Hematopoietic multipotent progenitor cell treated with erythropoietin and hydrocortisone succinate and interleukin-3 and kit ligand, for 8 days (in vitro differentiated cells): ENCODE measurements at places on chromosomes 3 and 15.
A peak's percentile ranks its signal among the peaks of the same experiment; 100 is the strongest.

GRCh38 chr15:45027220-45027619 is 4.2 kb downstream of the SORD start:
- DNase-seq = no peak

- DNase-seq = no peak
These were observed 310.4 kb upstream of the NR2F2 start for GRCh38 chr15:96020133-96020532.

DNA sequence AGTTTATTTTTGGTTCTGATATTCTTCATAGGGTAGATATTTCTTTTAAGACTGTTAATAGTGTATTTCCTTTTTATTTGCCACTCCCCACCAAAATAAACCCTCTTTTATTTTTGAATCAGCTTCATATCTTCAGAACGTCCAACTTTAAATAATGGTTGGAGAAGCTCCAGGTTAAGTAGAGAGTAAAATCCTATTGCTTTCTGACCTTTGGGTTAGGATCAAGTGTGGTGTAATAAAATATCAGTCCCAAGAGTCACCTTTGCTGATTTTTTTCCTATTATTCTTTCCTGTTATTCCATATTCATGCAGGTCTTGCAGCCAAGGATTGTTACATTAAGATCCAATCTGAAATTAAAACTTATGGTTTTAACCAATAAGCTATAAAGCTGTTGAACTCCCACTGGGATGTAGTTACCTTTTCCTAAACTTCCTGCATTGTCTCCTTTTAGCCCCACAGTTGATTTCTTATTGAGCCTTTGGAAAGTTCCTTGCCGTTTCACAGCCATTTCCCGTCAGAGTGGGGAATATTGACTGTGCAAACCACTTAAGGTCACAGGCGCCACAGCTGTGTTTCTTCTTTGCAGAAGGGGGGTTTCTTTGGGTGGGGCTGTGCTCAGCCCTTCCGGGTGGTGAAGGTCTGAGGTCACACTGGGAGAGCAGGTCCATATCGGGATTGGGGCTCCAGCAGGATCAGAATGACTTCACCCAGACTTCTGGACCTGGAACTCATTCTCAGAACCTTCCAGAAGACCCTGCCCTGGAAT is 287.3 kb upstream of the CTDSPL start:
- DNase-seq = no peak

DNA sequence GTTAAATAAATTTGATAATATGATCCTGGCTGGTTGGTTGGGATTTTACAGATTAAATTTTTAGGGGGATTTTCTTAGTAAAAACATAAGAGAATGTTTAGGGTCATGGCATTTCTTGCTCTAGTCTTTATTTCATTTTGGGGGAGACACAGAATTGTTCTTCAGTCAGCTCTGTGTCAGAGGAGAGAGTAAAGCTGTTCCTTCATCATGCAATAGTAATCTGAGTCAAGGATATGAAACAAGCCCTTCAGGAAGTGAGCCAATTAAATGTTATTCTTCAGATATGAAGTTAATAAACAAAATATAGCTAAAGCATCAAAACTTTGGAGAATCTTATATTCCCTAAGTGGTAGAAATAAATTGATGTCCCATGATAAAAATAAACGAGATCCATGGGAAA is 22.9 kb upstream of the SLC4A7 start:
- DNase-seq = no peak

DNA sequence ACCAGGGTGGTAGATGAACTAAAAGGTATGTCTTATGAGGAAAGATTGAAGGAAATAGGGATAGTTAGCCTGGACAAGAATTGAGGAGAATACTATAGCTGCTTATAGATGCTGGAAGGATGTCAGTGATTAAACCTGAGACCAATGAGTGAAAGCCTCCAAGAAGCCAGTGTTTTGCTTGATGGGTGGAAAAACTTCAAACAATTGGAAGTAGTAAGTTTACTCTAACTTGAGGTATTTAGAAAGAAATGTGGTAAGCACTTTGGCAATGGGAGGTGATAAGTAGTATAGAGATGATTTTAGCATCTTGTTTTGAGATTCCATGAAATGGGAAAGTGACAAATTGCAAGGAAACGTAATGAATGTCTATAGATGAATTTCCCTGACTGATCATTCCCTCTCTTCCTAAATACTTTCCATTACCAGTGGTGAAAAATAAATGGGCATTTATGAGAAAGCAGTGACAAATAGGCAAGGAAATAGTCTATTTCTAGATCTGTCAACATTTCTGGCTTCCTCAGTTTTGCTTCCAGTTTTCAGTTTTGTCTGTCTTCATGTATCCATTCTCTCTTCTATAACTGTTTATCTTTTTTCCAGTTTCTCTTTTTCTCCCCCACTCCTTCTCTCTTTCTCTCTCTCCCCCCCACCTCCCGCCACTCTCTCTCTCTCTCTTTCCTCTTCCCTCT is 19.2 kb downstream of the SLC15A2 start:
- DNase-seq = no peak

GRCh38 chr3:49377483-49377882 is 19.3 kb upstream of the GPX1 start:
- no peak for DNase-seq

GRCh38 chr15:99347574-99347973 is 96.3 kb downstream of the LRRC28 start:
- no peak for DNase-seq

DNA sequence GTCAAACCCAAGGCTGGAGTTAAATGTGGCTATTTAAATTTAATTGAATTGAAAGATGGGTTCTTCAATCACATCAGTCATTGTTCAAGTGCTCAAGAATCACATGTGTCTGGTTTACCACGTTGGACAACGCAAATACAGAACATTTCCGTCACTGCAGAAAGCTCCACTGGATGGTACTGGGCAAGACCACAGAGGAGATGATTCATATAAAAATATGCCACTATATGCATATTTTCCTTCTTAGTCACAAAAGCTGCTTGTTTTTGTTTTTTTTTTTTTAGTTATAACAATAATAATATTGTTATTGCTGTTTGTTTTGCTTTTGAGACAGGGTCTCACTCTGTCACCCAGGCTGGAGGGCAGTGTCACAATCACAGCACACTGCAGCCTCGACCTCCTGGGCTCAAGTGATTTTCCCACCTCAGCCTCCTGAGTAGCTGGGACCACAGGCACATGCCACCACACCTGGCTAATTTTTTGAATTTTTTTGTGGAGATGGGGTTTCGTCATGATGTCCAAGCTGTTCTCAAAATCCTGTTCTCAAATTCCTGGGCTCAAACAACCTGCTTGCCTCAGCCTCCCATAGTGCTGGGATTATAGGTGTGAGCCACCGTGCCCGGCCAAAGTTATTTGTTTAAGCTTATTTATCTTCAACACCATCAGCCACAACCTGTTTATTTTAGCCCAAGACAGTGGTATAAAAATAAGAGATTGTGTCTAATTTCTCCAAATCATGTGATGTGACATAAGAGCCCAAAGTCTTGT is 19.4 kb downstream of the RTP3 start:
- no peak for DNase-seq

DNA sequence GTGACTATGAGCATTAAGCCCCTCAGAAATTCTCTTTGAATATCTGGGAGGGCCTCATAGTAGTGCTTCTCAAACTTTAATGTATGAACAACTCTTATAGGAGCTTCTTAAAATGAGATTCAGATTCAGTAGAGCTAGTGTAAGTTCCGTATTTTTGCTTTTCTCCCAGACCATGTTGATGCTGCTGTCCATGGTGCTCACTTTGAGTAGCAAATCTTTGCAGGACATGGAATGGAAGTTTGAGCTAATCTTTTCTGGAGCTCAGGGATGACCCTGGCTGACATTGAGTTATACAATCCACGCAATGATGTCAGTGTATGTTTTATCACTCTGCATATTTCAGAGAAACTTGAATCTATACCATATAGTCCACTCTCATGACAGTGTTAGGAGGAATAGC is 134.2 kb downstream of the OTOL1 start:
- DNase-seq = no peak

DNA sequence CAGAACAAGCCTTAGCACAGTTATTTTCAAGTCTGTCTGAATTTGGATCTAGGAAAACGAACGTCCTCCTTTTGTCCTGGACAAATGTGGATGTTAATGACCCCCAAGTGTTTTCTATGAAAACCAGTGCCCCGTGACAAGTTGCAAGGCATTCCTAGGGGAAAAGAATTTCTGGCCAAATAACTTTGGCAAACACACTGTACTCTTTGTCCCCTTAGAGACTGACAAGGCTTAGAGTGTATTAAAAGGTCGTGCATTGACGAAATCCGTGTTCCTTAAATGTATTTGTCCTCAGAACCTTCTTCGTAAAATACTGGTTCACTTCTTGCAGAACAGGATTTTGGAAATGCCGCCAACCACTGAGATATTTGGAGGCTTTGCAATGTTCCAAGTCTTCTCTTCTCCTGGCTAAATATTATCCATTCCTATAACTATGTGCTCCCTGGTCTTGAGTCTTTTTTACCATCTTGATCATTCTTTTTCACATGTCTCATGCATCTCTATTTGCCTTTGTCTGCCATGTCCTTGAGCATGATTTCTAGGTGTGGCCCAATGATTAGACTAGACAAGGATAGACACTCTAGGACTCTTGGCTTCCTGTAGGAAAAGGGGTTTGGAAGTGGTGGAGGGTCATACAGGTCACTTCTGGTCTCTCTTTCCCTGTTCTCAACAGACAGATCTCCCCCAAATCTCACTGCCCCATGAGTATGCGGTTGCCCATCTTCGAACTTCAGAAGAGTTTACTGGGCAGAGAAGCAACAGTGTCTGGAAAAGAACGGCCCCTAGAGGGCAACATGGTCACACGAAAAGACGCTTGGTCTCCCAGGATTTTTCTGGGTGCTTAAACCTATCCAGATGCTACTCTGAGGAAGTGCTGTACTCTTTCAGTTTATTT is 117.5 kb downstream of the EDEM1 start:
- DNase-seq = peak; percentile 59

- no peak for DNase-seq
These were observed 34.5 kb downstream of the DAPK2 start for GRCh38 chr15:64011736-64012135.
